ENCODE measurements at places on chromosomes 4 and X.

DNA sequence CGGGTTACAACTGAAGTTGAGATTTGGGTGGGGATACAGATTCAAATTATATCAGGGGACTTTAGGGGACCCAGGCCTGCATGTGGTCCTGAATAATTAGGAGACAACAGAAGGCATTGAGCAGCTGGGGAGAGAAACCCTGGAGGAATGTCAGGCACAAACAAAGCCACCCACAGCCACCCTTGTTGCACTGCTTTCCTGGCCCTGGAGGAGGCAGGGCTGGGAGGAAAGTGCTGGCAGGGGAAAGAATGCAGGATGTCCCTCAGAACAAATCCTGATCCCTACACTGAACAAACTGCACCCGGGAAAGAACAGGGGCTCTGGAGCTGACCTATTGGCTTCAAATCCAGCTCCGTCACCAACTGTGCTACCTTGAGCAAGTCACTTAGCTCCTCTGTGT lies 214.1 kb upstream of the ATP6AP2 start:
- DNase-seq, result no peak

DNA sequence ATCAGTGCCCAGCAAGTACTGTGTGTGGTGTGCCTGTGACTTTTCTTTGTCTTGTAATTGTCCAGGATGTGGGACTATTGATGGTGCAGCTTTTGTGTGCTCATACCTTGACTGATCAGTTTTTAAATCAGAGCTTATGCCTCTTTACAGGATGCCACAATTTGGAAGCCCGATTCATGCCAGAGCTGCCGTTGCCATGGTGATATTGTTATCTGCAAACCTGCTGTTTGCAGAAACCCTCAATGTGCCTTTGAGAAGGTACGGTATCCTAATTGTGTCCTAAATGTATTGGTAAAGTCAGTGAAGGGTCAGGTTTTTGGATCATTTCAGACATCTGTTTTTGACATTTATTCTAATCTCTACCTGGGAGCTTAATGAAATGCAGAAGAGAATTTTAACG lies 180.2 kb downstream of the FRAS1 start:
- no peak for DNase-seq

DNA sequence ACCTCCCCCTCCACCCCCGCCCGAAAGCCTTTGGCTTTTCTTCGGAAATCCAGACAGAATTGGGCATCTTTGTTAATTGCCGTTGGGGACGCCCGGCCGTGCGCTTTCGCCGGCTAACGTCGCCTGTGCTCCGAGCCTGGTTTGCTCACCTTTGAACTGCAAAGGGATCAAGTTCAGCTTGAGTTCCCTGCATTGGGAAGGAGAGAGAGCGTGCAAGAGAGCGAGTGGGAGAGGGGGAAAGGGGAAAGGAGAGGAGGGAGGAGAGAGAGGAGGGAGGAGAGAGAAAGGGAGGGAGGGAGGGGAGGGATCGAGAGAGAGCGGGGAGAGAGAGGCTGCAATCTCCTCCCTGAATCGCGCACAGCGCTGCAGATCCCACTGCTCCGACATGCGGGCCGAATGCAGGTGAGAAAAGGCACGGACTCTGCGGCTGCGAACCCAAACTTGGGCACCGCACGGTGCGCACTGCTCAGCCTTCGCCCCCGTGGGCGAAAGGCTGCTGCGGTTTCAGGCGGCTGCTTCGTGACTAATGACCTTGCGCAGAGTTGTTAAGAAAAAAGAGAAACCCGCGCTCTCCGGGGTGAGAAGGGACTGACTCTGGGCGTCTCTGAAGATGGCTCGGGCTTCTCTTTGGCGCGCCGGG lies at the start of gene PCDH7:
Gene PCDH7 (plus strand): TSS at position 349 of the 640 bp plus-strand sequence. CDS start 1,054 bp downstream, outside the sequence.
- DNase-seq, result peak; percentile 28

DNA sequence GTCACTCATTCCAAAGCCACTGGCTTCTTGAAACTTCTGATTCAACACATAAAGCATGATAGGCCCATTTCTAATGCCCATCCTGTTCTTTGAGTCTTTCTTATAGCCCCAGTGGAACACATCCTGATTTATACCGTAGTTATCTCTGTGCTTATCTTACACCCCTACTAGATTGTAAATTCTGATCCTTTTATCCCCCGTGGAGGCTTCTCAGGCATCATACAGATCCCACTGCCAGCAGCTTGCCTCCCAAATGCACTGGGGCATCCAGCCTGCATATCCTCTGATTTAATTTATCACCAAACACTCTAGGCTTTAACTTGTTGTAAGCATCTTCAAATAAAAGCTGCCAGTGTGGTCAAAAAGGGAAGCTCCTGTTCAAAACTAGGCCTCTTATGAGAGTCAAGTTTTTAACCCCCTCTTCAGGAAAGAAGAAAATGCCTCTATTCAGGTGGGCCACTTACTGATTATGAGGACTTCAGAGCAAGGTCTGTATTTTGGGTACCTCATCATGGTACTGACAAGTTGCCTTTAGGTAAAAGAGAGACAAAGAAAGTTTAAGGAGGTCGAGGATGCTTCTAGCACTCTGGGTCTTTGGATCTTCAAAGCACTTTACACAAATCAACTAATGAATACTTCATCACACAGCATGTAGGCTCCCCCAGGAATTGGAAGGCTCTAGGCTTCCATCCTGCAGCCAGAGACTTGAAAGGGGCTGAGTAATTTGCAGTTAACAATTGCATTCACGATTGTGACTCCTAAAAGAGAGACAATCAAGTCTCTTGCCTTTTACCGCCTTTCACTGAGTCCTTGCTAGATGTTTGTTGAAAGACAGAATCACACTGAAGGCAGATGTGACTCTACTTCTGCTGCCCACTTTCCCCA lies 95.8 kb upstream of the LDB2 start:
- DNase-seq, result no peak

GRCh38 chrX:51496501-51497291 lies at the start of gene NUDT11:
Gene NUDT11, minus strand, starts transcription at chrX:51496592. Its CDS starts 148 bp downstream, at chrX:51496444.
- DNase-seq, result peak; percentile 62

- no peak for DNase-seq
These were observed 154.2 kb downstream of the RAB28 start for GRCh38 chr4:13329963-13330362.

DNA sequence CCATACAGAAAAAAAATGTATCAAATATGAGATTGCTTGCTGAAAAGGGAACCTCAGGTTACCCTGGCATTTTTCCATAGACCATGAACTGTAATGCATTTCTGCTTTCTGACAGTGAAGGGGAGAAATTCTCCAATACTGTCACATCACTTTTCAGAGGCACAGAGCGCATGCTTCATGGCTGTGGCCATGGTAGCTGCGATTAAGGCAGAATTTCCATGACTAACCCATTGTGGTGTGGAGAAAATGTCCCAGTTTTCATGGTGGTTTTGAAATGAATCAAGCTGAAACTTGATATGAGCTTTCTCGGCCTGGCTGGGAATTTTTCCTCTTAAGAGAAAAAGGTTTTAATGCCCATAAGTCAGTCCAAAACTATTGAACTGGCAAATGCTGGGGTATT lies 39.5 kb upstream of the MAP3K15 start:
- no peak for DNase-seq

DNA sequence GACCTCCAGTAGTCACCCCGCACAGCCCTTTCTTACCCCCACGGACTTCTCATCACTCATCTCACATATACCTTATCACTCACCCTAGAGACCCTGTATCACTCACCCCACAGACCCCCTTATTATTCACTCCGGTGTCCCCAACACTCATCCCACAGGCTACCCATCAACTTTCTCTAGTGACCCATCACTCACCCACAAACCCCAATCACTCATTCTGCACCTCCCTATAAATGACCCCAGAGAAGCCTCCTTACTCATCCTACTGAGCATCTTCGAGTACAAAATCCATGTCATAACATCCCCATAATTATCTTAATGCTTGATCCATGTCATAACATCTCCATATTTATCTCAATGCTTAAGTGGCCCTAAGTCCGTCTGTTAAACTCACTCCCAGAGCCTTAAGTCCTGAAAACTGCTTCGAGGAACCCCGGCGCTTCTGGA lies 934 bp downstream of the ZNF41 start:
- DNase-seq, result no peak

DNA sequence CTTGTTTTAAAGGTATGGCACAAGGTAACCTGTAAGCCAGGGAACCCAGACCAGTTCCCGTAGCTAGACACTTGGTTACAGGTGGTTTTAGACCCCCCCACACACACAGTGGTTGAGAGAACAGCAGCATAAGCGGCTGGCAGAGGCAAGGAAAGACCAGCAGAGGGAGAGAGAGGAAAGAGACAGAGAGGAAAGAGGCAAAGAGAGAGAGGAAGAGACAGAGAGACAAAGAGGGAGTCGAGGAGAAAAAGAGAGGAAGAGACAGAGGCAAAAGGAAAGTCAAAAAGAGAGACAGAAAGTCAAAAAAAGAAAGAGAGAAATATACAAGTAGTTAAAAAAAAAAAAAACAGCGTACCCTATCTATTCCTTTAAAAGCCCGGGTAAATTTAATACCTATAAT lies 19.5 kb upstream of the PCSK1N start:
- no peak for DNase-seq

- DNase-seq, result no peak
These were observed 134.3 kb upstream of the AP1S2 start for GRCh38 chrX:15988661-15989603.

- DNase-seq, result no peak
These were observed 2.4 kb upstream of the PDZD4 start for GRCh38 chrX:153832728-153833127.

- DNase-seq, result no peak
These were observed 218.7 kb upstream of the JADE1 start for GRCh38 chr4:128590773-128591172.

DNA sequence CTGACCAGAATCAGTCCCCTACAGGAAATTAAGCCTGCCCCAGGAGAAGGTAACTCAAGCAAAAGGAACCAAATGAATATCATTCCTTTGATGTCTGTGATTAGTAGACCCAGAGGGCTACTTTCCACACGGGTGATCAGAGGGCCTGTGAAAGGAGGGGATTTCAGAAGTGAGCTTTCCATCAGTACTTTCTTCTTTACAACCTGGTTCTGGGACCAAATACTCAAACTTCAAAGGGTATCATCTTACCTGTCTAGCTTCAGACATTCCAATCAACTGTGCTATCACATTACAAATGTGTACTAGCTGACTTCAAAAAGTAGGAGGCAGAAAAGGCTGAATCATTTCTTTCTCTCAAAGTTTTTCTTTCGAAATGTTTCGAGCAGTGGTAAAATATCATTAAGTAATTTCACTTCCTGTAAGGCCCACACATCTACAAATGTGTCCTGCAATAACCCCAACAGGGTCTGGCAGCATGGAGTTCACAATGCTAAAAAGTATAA lies 23.9 kb downstream of the ACSL4 start:
- DNase-seq, result no peak

DNA sequence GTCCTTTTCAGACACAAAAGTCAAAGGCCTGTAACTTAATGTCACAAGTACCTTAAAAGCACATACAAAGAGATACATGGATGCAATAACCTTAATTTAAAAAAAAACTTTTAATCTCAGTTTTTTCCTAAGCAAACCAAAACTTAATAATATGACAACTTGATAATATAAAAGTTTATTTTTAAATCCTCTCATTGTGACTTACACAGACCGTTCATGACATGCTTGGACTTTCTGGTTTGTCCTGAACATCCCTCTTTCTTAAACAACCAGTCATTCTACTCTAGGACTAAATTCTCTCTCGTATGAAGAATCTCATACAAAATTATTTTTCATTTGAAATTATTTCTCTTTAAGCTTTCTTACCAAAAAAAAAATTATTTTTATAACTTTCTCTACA lies 43.1 kb upstream of the CYP2U1 start:
- peak; percentile 5 for DNase-seq

GRCh38 chr4:11805842-11806241 lies 377.1 kb upstream of the HS3ST1 start:
- no peak for DNase-seq

DNA sequence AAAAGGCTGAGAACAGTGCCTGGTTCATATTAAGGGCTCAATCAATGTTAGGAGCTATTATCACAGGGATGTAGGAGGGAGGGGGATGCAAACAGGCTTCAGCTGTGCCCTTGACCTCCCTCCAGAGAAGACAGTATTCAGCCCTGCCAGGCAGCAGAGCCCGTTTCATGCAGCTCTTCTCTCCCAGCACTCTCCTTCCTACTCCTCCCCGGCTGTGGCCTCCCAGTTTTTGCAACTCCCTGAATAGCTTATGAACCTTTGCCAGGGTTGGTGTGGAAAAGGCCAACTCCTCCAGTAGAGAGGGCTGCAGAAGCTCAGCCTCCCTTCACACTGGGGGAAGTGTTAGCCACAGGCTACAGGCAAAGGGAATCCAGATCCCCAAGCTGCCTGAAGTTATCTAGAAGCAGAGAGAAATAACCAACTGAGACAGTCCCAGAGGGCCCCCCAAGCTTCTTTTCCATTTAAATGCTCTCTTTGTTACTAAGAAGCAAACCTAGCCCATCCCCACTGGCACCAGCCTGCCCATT lies 31.7 kb upstream of the APLN start:
- DNase-seq, result no peak

DNA sequence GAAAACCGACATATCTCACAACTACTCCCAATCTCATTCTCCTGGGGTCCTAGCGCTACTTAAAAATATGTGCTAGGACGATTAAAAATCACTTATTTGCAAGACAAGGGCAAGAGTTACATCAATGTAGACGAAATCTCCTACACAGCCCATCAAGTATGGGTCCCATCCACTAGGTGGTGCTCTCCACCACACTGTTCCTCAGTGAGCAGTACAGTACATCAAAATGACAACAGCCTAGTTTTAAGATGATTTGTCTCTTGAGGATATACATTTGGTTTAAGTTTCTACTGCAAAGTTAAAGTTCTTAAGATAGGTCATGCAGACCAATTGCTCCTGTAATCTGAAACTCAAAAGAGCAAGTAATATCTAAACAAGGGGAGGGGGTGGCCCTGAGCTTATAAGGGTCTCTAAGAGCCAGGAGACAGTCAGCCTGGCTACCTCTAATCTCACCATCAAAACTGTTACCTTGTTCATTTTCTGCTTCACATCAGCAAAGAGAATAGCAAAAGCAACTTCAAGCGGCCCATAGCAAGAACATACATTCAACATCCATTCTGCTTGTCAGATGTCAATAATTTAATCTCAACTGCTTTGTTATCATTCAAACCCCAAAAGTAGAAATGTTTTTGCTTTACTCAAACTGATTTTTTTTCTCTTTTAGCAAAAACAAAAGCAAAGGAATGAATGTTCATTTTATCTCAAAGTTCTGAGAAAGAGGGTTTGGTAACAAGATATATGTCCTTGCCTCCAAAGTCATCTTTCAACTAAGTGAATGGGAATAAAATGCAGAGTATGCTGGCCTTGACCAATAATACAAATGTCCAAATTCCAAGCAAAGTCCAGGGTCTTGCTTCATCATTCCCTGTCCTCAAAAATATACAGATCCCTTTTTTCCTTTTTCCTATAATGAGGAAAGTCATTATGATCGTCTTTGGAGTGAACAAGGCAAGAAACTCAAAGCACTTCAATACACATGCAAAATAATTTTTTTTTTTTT lies 53.1 kb downstream of the STX18 start:
- DNase-seq, result peak; percentile 69

DNA sequence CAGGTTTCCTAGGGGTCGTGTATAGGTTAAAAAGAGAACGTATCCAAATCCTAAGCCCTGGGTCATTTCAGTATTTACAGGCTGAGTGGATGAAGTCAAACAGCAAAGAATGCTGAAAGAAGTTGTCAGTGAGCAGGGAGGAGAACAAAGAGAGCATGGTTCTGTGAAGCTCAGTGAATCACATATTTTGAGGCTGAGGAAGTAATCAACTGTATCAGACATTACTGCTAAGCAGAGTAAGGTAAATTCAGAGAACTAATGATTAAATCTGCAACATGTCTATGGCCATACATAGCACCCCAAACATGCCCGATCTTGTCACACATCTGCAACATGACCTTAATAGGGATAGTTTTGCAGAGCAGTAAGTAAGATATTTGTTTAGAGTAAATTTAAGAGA lies 1130.3 kb downstream of the RAPGEF2 start:
- no peak for DNase-seq

Measured in neural crest cell (in vitro differentiated cells).